ENCODE measurements at places on chromosomes 11 and 22.
A peak's percentile ranks its signal among the peaks of the same experiment; 100 is the strongest.

- peak; percentile 81 for DNase-seq
These were observed 17.9 kb downstream of the KCNE3 start for GRCh38 chr11:74449369-74449931.

DNA sequence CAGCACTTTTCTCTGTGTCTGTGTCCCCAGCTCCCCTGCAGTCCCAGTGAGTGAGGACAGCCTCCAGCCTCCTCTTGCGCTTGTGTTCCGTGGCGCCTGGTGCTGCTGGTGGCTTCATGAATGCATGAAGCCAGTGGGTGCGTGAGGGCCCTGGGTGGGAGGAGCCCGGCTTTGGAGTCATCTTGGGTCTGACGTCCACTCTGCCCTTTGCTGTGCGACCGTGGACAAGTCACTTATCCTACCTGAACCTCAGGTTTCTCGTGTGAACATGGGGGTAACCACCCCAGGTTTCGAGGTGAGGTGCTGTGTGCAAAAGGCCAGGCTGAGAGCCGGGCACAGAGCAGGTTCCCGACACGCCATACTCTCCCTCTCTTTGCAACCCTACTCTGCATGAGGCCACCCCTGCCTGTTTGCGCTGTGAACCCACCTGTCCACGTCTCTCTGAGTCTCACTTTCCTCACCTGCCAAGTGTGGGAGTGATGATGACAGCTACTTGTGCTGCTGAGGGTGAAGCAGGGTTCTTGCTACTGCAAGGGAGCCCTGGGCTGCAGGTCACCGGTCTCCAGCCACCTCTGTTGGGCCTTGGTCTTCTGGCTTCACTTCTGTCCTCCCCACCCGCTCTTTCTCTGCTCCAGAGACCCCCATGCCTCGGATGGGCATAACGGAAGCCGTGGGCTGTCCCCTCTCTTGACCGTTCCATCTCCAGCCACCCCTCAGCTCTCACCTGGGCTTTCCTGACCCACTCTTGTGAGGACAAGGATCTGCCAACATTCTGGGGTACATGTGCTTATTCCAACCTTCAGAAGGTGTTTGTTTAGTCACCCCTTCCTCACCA is 537.6 kb downstream of the TBC1D22A start:
- DNase-seq = no peak

GRCh38 chr11:69339041-69339733 is 45.2 kb downstream of the MYEOV start:
- no peak for DNase-seq

- no peak for DNase-seq
These were observed 3.6 kb downstream of the KCNJ4 start for GRCh38 chr22:38451404-38451803.

GRCh38 chr22:22935546-22936157 is 48.0 kb downstream of the IGLL5 start:
- DNase-seq = no peak

DNA sequence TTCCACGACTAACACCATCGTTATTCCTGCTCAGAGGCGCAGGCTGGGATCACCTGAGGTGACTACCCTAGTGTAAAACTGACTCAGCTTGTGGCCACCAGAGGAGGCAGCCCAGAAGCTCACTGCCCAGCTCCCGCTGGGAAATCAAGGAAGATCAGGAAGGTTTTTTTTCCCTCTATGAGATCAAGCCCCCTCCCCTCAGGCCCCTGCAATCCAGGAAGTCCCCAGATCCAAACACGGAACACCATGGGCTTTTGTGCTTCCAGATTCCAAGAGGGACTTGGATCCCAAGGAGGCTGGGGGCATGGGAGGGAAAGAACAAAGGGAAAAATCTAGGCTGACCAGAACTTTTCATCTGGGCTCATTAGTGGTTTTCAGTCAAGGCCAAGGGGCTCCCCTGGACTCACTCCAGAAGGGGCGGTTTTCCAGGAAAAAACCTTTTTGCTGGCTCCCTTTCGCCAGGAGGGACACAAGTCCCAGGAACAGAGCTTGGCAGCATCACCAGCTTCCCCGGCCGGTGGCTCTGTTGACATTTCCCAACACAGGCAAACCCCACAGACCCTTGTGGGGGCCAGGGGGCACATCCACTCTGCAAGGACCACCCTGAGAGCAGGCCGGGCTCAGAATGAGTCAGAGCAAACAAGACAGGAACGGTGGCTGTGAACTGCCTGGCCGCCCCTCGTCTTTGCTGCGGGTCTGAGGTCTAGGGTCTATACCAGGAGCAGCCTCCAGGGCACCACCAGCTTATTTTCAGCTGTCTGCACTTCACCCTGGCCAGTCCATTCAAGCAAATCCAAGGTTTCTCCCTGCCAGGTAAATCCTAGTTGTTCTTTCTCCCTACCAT is 36.8 kb downstream of the MYH9 start:
- DNase-seq = no peak

GRCh38 chr11:116114198-116114651 is 610.0 kb upstream of the CADM1 start:
- DNase-seq = no peak

- DNase-seq = no peak
These were observed 953.4 kb downstream of the DLG2 start for GRCh38 chr11:84673753-84674152.
